Umbilical cord (tissue), 2 donors: ENCODE measurements at places on chromosomes 5 and 9.

- DNase-seq: no peak
Observed at GRCh38 chr5:6287176-6287575, 91.2 kb downstream of the MED10 start.

DNA sequence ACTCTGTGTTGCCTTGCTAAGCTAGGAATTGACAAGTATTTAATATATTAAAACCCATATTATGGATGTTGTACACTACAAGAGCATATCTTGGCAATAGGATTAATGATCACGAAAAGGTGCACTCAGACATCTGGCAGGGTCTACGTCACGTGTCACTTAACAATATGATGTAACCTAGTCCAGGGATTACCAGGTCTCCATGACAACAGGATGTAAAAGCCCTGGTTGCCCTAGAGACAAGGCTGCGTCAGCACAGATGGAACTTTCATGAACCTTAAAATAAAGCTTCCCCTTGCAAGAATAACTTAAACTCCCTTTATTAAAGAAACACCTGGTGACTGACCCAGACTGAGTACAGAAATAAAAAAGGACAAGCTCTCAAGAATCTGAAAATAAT, 717.8 kb downstream of the CDH18 start:
- no peak for DNase-seq

- DNase-seq: peak; percentile 9
Observed at GRCh38 chr5:13529300-13529699, 415.2 kb downstream of the DNAH5 start.

DNA sequence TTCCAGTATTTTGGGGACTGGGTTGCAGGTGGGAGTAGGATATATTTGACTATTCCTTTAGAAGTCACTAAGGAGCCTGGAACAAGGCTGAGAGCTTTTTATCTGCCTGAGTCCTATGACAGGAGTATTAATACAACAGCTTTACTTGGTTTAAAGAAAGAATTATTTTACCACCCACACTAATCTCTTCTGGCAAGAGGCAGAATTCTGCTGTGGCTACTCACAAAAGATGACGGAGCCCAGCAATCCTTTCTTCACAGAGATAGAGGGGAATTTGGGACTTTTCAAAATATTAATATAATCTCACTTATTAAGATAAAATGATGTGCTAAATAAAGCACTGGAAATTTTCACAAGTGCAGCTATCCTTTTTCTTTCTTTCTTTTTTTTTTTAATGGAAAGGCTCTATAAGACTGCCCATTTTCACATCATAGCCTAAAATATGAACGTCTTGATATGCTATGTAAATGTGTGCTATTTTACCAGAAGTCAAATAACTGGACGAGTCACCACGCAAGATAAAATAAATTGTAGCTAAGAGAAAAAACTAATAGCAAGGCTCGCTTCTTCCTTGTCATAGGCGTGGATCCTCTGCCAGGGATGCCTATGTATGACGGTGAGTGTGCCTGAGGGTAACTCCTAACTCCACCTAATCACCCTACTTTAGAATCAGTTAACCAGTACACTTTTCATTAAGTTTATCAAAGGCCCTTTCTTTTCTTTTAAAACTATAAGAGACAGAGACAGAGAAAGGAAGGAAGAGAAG, 76.3 kb downstream of the ZNF608 start:
- DNase-seq: peak; percentile 77

- no peak for DNase-seq
Observed at GRCh38 chr9:33306037-33306436, 15.7 kb downstream of the NFX1 start.

DNA sequence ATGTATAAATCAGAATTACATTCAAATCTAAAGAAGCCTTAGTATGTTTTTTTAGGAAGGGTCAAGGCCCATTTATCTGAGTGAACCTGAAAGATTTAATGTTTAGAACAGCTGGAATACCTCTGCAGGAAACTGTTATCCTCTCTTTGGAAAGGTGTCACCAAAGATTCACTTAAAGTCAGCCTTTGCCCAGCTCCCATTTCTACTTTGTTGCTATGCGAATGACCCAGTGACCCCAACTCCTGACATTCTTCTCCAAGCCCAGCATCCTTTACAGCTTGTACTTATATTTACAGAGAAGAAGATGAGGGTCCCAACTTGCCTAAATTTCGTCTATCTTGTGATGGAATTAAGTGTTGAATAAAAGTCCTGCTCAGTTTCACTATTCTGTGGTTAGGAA, 1198.6 kb downstream of the CDH12 start:
- DNase-seq: no peak

DNA sequence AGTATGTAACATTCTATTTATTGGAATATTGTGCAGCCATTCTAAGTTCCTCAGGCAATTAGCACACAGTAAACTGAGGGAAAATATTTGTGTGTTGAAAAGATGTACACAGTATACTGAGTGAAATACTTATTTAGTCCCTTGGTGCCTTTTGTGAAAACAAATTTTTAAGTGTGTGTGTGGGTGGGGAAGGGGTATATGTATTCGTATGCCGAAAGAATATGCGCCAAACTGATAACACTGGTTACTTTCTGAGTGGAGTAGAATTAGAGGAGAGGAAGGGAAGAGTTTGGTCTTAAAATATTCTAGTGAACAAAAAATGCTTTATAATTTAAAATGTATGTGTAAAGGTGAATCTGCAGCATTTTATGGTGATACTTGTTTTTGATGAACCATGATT, 3.1 kb downstream of the DCP2 start:
- no peak for DNase-seq

DNA sequence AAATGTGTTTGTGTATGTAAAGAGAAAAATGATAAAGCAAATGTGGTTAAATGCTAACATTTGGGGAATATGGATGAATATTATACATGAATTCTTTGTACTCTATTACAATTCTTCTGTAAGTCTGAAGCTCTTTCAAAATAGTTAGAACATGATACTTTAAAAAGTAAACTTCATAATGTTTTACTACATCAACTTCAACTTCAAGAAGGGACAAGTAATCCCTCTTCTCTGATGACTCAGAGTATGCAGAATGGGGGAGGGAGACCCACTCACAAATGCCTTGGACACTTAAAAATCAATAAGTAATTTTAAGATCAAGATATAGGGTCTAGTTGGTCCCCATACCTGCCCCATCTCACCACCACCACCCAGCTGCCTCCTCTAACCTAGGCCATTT, 162.4 kb downstream of the ESM1 start:
- no peak for DNase-seq

DNA sequence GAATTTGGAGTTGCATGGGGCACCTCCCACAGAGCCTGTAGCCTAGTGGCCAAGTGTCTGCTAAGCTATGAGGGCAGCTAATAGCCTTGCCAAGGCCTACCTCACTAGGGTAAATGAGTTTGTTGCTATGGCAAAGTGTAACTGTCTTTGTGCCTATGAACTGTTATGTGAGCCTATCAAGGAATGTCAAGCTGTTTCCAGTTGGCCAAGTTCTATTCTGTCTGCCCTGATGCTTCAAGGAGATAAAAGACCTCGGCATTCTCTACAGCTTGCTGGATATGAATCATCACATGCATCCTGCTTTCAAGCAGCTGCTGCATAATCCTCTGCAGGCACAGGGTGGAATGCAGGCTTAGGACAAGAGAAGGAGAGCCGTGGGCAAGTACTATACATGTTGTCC, 69.8 kb upstream of the CCDC112 start:
- DNase-seq: peak; percentile 97

- DNase-seq: no peak
Observed at GRCh38 chr9:97487107-97487506, 14.4 kb upstream of the TMOD1 start.

- no peak for DNase-seq
Observed at GRCh38 chr5:2262620-2263019, 379.9 kb upstream of the IRX4 start.

DNA sequence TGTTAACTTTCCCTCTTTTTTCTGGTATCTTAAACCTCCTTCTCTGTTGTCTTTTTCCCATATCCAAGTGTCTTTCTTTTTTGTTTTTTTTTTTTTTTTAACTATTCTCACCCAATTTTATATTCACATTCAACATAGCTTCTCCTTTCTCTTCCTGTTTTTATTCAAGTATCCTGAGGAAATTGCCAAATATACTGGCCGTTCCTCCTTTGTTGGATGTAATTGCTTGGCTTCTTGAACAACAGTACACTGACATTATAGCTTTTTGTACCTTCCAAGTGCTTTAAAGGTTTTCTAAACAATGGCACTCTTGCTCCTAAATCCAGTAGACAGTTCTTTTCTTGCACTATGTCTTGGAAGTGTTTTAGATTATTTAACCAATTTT, 1146.8 kb downstream of the MAT2B start:
- DNase-seq: no peak

DNA sequence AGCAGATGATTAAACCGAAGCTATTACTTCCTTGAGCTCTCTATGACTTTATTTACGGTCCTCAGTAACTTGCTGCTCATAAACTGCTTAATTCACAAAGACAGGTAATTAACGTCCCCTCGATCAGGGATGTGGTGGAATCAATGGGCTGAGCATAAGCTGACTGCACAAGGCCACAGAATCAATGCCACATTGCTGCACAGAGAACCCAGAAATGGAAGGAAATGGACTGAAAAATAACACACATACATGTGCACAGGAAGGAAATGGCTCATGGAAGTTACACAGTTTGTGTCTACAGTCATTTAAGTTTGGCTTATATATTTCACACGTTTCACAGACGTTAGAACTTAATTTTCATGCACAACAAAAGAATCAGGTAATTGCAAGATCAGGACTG, 118.3 kb upstream of the KLF9 start:
- no peak for DNase-seq

DNA sequence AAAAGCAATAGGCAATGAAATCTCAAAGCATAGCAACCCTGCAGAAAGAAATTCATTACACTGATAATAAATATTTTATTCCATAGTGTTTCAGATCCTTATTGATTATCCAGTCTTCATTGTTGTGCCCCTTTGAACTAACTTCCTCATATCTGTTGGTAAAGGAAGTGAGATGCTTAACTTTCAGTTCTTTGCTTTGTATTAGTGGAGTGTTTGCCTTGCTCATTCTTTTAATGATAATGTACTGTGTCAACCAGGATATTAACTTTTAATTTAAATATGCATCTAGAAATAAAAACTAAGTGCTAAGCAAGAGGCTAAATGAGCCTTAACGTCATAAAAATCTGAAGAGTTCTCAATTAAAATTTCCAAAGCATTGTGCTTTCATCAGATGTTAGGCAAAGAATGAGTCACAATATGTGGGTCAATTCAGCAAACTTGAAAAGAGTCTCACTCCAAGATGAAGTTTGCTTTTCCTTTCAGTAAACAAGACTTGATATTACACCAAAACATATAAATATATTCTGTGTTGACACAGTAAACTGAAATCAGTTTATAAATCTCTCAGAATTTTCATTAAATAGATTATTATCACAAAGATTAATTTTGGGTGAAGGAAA, 105.9 kb downstream of the GIN1 start:
- no peak for DNase-seq

DNA sequence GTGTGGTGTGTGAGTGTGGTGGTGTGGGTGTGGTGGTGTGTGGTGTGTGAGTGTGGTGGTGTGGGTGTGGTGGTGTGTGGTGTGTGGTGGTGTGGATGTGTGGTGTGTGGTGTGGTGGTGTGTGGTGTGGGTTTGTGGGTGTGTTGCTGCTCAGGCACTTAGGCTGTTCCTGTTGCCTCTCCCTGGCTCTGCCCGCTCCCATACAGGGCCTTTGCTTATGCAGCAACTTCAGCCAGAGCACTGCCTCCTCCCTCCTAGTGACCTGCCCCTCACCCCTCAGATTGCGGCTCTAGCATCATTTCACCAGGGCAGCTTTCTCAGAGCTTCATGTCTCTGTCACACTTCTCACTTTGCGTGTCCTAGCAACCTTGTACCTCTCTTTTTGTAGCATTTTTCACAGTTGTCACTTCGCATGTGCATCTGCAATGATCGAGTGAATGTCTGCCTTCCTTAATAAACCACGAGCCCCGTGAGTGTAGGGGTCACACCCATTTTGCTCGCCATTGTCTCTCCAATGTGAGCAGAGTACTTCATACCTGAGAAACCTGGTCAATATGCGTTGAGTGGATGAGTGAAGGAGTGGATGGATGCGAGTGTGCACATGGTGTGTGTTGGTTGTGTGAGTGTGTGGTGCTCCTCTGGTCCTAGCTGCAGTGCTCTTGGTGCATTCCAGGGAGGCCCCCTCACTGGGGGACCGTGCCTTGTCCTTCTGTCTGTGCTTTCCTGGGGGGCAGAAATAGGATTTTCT, 167.9 kb upstream of the PANK3 start:
- DNase-seq: peak; percentile 32

- DNase-seq: no peak
Observed at GRCh38 chr5:122300374-122300773, 11.7 kb upstream of the SNCAIP start.

GRCh38 chr9:69379270-69379982, 54.4 kb downstream of the ENTREP1 start:
- DNase-seq: peak; percentile 60

DNA sequence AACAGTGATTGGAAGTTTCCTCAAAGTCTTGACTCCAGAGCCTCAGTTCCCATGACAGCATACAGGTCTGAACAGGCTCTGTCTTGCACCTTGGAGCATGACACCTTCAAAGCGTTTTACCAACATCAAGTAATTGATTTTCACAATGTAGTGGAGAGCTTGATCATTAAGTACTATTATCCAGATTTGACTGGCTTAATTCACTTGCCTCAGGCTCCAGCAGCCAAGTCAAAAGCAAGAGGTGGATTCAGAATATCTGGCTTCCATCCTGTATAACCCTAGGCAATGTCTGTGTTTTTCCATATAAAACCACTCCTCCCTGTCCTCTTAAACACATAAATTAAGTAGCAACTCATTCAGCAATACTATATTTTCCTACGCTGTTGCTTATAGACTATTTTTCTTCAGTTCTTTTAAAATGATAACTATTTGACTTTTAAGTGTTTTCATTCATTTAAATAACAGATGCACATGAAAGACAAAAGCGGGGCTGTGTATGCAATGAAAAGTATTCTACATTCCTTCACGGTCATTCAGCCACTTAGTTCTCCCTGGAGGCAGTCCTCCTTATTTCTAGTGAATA, 150.8 kb upstream of the RANBP3L start:
- DNase-seq: peak; percentile 76

GRCh38 chr9:121299467-121300282, 31.7 kb downstream of the GSN start:
- peak; percentile 74 for DNase-seq
